ENCODE measurements at places on chromosomes 13 and 19. TPM values are rescaled to one million over a fixed set of nuclear protein-coding genes. Genes with fewer than 3 reads are reported as not detected.
A peak's percentile ranks its signal among the peaks of the same experiment; 100 is the strongest.

Gene KLHL1
- not detected for total RNA-seq

Gene SRRM5
- total RNA-seq = 0.46 TPM

- H3K27me3 ChIP-seq = peaks cover 3% of the 10 kb centered on the region
- H3K4me3 ChIP-seq = no peak overlapping the region
- H3K27ac ChIP-seq = no peak overlapping the region
- H3K4me1 ChIP-seq = no peaks in the 10 kb centered on the region
Observed at GRCh38 chr13:28555096-28555495, 60.2 kb upstream of the FLT1 start.

Gene POGLUT2
- total RNA-seq = 13.6 TPM

Gene ZNF418
- total RNA-seq = 2.1 TPM

DNA sequence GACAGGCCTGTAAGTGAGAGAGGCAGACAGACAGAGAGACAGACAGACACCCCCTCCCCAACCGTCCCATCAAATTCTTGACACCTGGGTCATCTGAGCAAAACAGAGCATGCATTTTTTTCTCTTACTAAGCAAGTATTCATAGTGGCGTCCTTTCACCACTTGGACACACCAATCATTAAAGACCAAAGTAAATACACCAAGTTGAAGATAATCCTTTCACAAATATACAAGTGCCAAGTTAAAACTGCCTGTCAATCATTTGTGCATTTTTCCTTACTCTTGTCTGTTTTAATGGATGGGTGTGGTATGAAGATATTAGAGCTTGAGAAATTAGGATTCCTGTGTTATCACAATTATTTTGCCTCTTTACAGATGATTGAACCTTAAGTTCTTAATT is 337.3 kb downstream of the ATP8A2 start:
- no peak for DNase-seq
- peaks cover 7% of the 10 kb centered on the region for H3K27me3 ChIP-seq
- no peak overlapping the region for H3K27ac ChIP-seq
- no peak overlapping the region for H3K4me3 ChIP-seq
- no peaks in the 10 kb centered on the region for H3K36me3 ChIP-seq
- no peaks in the 10 kb centered on the region for H3K4me1 ChIP-seq

DNA sequence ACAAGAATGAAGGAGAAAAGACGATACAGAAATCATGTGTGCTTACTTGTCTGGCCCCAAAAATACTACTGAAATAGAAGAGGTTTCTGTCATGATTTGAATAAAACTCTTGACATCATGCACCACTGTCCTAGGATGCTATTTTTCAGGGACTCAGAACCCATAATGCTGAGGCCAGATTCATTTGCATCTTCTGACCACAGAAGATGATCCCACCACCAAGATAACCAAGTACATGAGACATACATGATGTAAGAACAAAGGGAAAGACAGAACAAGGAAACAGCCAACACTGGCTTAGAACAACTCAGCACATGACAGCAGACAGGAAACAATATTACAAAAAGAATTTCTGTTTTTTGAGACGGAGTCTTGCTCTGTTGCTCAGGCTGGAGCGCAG is 2.5 kb downstream of the ZNF552 start:
- peak overlapping the region; percentile 15 for H3K27ac ChIP-seq
- H3K4me1 ChIP-seq = peaks cover 34% of the 10 kb centered on the region
- H3K4me3 ChIP-seq = peak overlapping the region; percentile 34
- H3K27me3 ChIP-seq = no peaks in the 10 kb centered on the region
- no peak for DNase-seq
- peaks cover 58% of the 10 kb centered on the region for H3K36me3 ChIP-seq
